Immature natural killer cell (primary cell): ENCODE measurements at places on chromosomes 7 and 10. TPM values are rescaled to one million over a fixed set of nuclear protein-coding genes. Genes with fewer than 3 reads are reported as not detected.

GRCh38 chr7:146423446-146423845 is 306.8 kb downstream of the CNTNAP2 start:
- no peak for DNase-seq

DNA sequence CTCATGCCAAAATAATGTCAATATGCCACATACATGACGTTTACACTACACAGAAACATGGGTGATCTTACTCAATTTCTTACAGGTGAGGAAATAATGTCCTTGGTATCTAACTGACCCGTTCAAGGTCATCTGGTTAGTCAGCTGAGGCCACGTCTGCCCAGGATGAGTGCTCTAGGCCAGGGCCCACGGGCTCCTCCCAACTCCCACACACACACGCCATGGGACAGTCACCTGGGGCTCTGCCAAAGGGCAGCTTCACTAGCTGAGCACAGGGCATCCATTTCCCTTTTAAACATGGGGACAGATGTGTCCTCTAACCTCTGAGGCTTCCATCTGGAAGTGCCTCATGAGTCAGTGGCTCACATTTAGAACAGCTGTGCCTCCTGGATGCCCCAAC is 123.9 kb downstream of the TNS3 start:
- DNase-seq: no peak

GRCh38 chr10:56258378-56258777 is 102.7 kb downstream of the ZWINT start:
- no peak for DNase-seq

DNA sequence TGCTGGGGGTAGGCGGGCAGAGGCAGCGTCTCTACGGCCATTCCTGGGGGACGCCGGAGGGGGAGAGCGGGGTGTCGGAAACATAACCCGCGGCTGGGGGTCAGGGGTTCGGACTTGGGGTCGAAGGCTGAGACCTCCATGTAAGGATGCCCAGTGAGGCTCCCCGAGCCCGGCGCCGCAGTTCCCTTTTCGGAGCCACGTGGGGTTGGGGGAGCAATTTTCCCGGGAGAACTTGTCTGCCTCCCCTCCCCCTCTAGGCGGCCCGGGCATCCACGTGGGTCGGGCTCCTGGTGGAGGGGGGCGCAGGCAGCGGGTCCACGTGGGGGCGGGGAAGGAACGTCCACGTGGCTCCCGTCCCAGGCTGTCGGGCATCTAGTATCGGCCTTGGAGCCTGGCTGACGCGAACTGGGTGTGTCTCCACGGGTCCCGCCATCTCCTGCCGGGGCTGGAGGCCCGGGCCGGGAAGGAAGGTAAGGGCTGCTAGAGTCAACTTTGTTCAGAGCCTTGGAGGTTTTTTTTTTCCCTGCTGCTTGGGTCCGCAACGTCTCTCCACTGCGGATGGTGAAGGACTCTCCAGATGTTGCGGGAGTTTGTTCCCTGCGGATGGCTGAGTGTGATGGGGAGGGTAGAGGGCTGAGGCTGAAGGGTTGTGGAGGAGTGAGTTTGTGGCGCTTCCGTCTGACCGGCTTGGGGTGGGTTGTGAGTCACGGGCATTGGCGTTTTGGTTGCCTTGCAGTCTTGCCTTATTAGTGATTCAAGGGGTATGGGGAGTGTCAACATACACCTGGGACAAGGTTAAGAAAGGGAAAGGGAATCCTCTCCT is 744 bp downstream of the PPRC1 start:
- no peak for DNase-seq

- no peak for DNase-seq
These were observed 142.7 kb downstream of the ICA1 start for GRCh38 chr7:8119262-8119661.

- DNase-seq: no peak
These were observed 401.1 kb downstream of the PARD3 start for GRCh38 chr10:34413756-34414587.

DNA sequence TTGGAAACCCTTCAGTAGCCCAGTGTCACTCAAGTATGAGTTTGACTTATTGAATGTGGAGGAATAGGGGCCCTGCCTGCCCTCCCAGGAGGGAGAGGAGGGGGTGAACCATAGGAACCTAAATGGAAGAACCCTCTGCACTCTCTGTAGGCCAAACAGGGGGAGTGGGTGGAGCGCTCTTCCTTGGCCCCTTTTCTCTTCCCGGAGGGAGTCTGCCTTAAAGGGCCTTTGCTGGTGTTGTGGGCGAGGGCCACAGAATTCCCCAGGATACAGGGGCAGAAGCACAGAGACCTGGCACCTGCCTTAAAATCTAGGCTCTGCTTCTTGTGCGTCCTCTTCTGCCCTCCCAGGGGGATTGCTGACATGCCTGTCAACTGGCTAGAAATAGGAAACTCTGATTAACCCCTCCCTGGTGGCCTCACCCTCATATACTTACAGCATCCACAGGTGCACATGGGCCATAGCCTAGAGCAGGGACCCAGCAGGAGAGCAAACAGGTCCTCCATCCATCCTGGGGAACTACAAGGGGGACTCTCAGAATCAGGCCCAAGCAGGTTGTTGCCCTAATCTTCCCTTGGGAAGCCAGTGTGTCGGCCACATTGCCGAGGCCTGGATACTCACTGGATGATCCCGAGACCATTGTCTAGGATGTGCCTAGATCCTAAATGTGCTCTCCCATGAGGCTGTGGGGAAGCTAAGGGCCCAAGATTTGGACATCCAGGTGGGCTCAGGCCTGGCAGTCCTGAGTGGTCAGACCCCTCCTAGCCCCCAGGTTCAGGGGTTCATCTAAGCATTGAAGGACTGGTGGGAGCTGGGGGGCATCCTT is 3.4 kb downstream of the TRIM8 start:
- no peak for DNase-seq

GRCh38 chr7:145909991-145910513 is 206.5 kb upstream of the CNTNAP2 start:
- no peak for DNase-seq

The ING3 gene
- 29.5 TPM for polyA plus RNA-seq

The STRIP2 gene
- polyA plus RNA-seq: 0.25 TPM
